ENCODE measurements at places on chromosomes 6 and 20. TPM values are rescaled to one million over a fixed set of nuclear protein-coding genes. Genes with fewer than 3 reads are reported as not detected.
A peak's percentile ranks its signal among the peaks of the same experiment; 100 is the strongest.

- DNase-seq = no peak
Measured at GRCh38 chr20:17796091-17796563, 96.4 kb downstream of the BANF2 start.

Gene SPDEF
- total RNA-seq = not detected

Gene MCM3
- 57.1 TPM for total RNA-seq

DNA sequence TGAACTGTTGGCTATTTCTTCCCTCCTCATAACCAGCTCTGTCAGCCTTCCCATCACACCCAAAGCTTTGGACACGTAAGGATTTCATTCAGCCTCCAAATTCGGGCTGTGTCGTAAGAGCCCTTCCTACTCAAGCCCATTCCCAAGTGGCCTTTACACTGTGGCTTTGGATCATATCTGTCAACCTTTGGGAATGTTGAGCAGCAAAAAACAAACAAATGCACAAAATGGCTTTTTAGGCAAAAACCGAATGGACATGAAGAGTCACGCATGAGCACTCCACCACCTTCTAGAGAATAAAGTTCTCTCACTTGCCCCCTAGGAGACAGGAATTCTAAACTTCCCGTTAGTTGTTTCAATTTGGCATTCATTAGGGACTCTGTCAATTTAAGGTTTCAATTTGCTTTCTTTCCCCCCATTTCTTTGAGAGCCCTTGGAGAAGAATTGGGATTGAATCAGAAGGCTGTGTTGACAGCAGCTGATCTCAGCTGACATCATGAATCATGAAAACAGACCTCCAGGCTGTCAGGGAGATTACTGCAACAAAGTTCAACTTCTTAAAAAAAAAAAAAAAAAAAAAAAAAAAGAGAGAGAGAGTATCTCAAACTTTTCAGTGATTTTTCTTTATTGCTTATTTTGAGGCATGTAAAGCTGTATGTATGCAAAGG lies 110.3 kb downstream of the BCAS1 start:
- DNase-seq = no peak

GRCh38 chr6:46453741-46454316 lies 37.4 kb downstream of the RCAN2 start:
- DNase-seq = peak; percentile 20

- no peak for DNase-seq
Measured at GRCh38 chr6:69069881-69070280, 434.8 kb downstream of the ADGRB3 start.
